Breast epithelium (tissue), 4 donors: ENCODE measurements at places on chromosomes 3 and 15.

- DNase-seq: no peak
Observed at GRCh38 chr3:58973796-58974195, 76.0 kb downstream of the CFAP20DC start.

GRCh38 chr3:47083786-47084185, 80.1 kb downstream of the SETD2 start:
- no peak for DNase-seq

DNA sequence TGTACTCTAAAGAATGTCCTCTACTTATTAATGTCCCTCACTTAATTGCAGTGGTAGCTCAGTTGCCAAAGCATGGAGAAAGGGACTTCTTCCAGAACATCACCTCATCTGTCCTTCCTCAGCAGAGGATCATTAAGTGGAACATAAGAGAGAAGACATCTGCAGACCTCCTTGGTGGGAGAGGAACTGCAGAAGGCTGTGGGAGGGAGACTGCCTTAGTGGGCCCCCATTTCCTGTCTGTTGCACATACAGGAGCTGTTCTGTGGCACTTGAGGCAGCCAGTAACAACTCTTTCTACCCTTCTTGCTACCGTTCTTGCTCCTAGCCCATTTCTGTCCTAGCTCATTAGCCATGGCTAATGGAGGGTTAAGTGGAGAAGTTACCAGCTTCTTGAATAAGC, 33.6 kb downstream of the HPS3 start:
- DNase-seq: no peak

GRCh38 chr15:85920956-85921355, 126.2 kb upstream of the KLHL25 start:
- DNase-seq: no peak

- DNase-seq: no peak
Observed at GRCh38 chr3:174547801-174548435, 311.2 kb upstream of the NAALADL2 start.

DNA sequence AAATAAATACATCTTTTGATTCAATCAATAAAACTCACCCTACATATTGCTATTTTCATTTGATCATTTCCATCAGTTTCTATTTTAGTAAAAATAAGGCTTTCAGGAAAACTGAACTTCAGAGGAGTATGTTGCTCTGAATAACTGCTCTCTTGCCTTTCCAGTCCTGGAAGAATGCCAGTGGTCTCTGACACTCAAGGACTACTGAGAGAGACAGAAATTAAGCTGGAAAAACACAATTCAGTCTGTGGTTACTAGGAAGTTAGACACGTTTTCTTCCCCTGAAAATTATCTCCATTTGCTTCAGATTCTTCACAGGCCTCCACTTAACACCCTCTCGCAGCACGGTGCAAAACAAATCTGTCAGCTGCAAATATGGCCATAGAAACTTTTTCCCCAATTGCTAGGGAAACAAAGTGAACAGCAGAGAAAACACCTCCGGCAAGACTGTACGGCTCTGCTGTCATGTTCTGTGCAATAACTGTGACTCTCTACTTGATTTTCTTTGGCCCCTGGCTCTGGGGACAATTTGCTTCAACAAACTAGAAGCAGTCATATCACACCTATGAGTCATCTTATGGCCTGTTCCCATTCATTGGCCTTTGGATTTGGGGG, 353.0 kb downstream of the MAGI1 start:
- DNase-seq: no peak
